NCI-H2029 (cell line): ENCODE measurements at places on chromosomes 5 and 9.

GRCh38 chr5:35223787-35224395 lies 6.4 kb downstream of the PRLR start:
- no peak for DNase-seq

DNA sequence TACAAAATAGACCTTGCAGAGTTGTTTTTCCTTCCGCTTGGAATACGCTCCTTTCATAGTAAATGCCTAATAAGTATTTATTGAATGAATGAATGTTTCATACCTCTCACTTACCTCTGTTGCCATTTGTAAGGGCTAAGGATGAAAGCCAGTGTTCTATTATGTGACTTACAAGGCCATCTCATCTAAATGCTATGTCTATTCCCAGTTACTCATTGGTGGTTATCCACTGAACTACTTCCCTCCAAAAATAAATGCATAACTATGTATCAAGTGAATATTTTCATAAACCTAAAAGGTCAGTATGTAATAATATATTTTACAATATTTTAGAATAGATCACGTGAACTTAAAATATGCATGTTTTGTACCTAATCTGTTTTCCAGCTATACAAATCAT lies 670.5 kb upstream of the RGMB start:
- DNase-seq: no peak

GRCh38 chr9:31486630-31487029 lies 897.8 kb upstream of the ACO1 start:
- no peak for DNase-seq

DNA sequence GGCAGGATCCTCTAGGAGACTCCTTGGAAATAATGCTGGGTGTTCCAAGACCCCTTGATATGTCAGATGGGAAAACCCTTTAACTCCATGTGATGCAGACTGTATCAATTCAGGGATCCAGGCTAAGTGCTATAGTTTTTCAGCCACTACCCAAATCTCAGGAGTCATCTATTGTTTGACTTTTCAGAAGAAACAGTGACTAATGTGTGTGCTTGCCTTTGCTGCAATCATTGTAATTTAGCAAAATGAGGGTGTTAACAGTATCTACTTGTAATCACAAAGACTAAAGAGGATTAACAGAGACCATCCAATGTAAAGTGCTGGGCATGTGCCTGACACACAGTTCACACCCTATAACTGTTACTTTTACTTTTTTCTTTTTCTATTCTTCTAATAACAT lies 309.6 kb upstream of the RFX3 start:
- DNase-seq: no peak

DNA sequence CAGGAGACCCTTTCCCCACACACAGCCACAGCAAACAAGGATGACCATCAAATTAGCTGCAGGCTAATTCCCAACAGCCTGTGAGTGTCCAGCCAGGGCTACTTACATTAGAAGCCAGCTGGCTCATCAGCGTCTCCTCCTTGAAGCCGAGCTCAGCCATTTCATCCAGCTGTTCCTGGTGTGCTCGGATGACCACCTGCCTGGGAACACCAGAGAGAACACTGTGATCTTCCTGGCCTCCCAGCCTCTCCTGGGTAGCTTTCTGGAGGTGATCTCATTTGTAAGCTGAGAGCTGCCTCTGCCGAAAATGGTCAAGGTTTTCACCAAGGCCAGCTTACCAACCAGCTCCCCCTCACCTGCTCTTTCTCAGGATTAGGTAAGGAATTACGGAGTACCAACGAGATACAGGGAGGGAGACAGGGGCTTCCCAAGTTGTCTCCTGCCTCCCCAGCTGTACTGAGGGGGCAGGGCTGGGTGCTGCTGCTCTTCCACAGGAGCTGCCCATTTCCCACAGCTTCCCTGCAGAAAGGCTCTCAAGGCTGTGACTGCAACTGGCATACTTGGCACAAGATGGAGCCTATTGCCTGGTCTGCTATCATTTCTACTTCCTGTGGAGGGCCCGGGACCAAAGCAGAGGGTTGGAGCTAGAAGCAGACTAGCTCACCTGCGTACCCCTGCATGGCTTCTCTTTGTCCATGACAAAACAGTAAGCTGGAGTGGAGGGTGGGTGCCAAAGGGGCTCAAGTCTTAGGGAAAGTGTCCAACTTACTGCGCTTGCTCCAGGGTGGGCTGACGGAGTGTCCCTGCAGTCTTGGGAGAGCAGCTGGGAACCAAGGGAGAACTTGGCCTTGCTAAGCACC lies 73.9 kb downstream of the KIF24 start:
- no peak for DNase-seq
